ENCODE measurements at places on chromosomes 7 and 10. TPM values are rescaled to one million over a fixed set of nuclear protein-coding genes. Genes with fewer than 3 reads are reported as not detected.

OR9A2 gene
- total RNA-seq = not detected

TRPV5 gene
- total RNA-seq = not detected

LIPK gene
- not detected for total RNA-seq

TUBAL3 gene
- total RNA-seq = not detected

GNAT3 gene
- total RNA-seq = not detected

DENND2A gene
- 69.6 TPM for total RNA-seq

HEPACAM2 gene
- not detected for total RNA-seq

ATAD1 gene
- 47.4 TPM for total RNA-seq

GNGT1 gene
- not detected for total RNA-seq

All from smooth muscle cell of trachea (primary cell).